ENCODE measurements at places on chromosomes 7 and 10. TPM values are rescaled to one million over a fixed set of nuclear protein-coding genes. Genes with fewer than 3 reads are reported as not detected.

Gene TUBAL3
- total RNA-seq: not detected

DNA sequence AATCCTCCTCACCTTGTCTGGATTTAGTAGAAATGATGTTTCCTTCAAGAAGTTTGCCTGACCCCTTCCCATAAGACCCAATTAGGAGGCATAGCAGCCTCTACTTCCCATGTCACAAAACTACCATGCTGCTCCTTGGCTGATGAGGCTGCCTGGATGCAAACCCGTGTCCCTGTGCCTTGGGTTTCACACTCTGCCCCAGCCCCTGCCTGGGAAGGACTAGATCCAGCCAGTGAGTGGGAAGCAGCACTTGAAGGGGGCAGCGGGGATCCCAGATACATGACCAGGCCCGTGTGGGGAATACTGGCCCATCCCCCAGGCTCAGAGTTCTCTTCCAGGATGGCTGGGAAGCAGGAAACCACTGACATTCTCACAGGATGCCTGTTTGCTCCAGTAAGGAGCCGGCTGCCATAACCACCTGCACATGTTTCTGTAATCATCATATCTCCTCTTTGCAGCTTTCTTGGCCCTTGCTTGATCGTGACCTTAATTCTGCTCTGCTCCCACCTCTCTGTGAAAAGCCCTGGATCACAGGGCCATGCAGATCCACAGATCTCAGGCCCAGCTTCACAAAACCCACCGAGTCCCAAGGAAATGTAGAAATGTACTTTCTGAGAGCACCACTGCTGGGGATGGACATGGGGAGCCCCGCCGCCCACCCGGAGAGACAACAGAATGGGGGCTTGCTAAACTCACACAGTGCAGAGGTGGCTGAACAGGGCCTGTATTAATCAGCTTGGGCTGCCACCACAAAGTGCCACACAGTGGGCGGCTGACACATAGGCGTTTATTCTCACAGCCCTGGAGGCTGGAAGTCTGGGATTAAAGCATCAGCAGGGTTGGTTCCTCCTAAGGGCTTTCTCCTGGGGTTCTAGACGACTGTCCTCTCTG, 287.8 kb upstream of the IGFBP3 start:
- DNase-seq: no peak

- DNase-seq: no peak
These were observed 55.5 kb downstream of the TES start for GRCh38 chr7:116265881-116266280.

Gene TRIM74
- total RNA-seq: 1.8 TPM

DNA sequence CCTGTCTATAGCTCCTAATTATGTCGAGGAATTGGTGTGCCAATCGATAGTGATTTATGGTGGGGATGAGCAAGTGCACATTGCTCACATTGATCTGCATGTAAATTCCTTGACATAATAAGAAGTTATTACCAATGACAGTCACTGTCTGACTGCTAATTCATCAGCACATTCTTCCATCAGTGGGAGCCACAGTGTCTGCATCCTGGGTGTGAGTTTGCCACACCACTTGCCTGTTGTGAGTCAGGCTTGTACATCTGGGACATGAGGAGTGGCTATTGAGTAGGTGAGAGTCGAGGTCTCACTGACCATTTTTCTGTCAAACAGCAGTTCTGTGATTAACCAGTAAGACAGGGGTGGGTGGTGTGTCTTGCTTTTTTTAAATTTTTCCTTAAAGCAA, 263.4 kb downstream of the LRMDA start:
- DNase-seq: no peak

- no peak for DNase-seq
These were observed 7.9 kb upstream of the MYL7 start for GRCh38 chr7:44148961-44149536.

GRCh38 chr7:129786825-129787563, 165.8 kb downstream of the UBE2H start:
- DNase-seq: no peak

- peak; percentile 40 for DNase-seq
These were observed 566 bp downstream of the ASNS start for GRCh38 chr7:97871659-97872024.

DNA sequence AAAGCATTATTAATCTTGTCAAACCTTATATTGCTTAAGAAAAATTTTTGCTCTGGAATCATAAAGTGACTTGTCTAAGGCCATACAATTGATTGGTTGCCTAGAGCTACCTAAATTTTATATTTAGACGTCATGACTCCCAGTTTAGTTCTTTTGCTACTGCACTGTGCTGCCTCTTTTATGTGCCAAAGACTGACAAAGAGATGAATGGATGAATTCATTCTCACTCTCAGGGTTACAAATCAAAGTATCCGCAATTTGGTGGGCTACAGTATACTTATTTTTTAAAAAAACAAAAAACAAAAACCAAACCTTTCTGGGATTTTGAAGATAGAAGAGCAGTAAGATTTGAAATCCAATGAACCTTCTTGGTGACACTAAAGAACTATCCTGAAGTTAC, 27.7 kb upstream of the TMEM229A start:
- DNase-seq: no peak

- DNase-seq: no peak
These were observed 550.0 kb downstream of the REEP3 start for GRCh38 chr10:64071218-64071617.

GRCh38 chr10:31194986-31195385, 124.0 kb upstream of the ZEB1 start:
- no peak for DNase-seq

DNA sequence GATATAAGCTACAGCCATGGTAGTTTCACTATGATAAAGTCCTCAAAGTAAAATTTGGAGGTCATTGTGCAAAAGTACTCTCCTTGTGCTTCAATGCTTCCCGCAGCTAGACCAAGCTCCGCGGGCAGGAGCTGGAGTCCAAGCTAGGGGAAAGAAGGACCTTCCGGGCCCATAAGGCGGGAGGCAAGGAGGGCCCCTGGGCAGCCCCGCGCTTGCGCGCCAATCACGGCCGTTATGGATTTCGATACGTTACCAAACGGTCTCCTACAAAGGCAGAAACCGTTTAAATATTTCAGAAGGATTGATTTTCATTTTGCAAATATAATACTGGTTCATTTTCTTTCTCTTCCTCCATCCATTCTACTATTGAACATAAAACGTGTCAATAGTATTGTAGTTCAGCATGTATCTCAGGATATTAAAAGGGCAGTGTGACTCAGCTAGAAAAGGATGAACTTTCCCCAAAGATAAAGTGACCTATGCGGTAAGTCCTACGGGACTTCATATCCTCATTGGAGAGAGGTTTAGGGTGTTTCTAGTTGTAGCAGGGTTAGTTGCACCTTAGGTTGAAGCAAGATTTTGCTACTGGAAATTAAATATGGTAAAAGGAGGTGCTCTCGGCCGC, 128.0 kb downstream of the KIF20B start:
- no peak for DNase-seq

DNA sequence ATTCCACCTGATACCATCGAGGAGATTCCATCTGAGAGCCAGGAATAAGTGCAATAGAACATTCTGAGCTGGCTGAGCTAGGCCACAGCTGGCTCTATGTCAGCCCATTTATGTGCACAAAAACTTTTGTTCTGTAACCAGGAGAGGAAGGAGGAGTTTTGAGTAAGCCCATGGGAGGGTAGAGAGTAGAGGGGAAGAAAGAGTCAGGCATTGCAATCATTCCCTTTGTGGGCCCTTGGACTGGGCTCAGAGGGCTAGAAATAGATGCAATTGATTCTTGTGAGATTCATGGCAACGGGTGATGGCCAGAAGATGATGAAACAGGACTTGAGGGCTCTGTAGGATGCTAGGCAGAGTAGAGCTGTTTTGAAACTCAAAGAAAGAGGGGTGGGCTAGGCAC, 104.6 kb upstream of the KIF5B start:
- DNase-seq: no peak

Gene KCP
- 0.21 TPM for total RNA-seq

Gene COL13A1
- not detected for total RNA-seq

- no peak for DNase-seq
These were observed 29.1 kb downstream of the TNRC18 start for GRCh38 chr7:5394264-5395105.

DNA sequence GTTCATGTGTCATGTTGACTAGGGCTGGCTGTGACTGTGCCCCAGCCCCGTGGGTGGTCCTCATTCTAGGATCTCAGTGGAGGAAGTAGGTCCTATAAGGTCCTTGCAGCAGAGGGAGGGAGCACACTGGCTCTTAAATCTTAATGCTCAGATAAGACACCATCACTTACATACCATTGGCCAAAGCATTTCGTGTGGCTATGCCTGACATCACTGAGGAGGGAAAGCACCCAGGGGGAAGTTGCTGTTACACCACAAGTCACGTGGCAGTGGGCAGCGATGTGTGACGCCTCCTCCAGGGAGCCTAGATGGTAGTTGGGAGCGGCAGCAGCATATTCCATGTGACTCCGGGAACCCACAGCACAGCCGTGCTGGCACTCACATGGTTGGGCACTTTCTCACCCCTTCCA, 224.7 kb upstream of the SH2B2 start:
- no peak for DNase-seq

DNA sequence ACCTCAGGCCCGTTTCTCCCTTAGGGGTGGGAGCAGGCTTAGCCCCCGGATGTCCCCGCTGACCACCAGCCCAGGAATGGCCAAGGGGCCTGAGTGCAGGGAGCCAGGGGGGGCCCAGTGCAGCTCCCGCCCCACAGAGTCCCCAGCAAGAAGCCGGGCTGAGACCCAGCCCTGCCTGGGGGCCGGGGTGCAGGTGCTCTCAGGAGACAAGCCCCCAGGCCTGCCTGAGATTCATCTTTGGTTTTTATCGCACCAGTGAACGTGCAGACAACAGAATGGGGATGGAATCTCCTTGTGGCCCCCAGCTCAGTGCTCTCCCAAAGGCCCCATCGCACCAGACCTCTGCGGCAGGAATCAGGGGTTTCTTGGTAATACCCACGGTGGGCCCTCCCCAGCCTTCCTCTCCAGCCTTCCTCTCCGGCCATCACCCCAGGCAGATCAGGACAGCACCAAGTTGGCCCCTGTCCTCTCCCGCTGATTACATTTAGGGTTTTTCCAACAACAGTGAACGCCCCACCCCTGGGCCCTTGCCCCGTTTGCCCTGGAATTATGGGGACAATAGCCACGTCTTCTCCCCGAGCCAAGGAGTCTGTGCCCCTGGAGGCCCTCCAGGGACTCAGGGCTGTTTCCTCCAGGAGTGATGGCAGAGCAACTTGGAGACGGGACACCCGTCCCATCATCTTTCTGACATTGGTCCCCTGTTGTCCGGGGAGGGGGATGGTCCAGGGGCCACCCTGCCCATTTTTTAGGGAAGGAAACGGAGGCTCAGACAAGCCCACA, 22.4 kb downstream of the ADAP1 start:
- peak; percentile 1 for DNase-seq

GRCh38 chr7:152089183-152089582, 63.7 kb downstream of the GALNT11 start:
- no peak for DNase-seq

DNA sequence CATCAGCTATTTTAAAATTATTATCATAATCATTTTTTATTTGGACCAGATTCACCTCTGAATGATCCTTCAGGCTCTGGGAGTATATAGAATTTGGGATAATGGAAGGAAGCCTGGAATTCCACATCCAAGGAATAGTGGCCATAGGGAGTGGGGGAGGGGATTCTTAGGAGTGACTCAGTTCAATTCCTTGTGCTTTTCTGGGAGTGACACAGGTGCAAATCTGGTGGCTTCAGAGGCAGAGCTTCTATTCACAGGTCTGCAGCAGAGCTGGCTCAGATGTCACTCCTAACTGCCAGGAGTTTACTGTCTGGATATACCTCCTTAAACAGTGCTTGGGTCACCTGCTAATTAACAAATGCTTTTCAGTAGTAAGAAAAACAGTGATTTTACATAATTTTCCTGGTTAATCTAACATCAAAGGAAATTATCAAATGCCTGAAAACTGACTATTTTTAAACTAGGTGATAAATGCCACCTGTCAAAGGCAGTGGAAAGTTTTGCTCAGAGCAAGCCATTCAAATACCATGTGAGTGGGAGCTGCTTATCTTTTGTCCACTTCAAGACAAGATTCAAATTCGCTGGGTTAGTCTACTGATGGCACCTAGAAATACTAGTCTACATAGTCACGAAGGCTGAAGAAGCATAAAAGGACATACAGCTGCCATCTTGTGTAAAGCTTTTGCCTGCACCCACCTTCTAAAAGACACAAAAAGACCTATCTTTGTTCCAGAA, 106.7 kb upstream of the LAMB4 start:
- DNase-seq: no peak

- DNase-seq: no peak
These were observed 54.9 kb upstream of the SP4 start for GRCh38 chr7:21373031-21373430.

Gene SEMA4G
- 0.53 TPM for total RNA-seq

DNA sequence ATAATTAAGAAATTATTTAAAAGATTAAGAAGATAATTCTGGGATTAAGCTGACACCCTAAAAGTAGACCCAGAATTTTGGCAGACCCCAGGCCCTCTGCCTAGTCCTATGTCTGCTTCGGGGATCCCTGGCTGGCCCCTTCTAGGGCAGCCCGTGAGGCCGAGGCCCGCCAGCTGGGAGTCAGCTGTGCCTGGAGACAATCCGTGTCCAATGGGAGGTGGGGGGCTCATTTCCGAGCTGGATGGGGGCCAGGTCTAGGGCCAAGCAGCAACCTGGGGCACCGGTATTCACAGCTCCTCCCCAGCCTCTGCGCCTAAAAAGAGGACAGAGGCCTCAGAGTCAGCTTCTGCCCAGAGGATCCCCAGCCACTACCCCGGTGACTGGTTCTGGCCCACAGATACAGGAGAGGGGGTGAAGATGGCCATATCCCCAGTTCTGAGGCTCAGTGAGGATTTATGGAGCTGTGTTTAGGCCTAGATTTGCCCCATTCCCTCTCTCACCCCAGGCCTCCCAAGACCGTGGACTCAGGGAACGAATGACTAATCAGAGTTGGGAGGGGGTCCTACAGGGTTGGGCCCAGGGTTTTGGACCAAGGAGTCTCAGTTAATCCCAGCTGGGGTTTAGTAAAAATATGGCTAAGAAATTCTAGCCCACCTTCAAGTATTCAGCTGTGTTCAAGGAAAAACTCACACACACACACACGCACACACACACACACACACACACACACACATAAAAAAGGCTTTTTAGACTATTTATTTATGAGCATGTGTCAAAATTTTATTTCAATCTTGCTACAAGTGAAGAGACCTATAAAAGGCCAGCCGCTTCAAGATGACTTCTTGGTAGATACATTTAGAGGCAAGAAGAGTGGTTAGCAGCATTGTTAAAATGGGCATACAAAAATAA, 37.4 kb upstream of the LBX1 start:
- no peak for DNase-seq

GRCh38 chr10:76880931-76881330, 756.7 kb downstream of the KCNMA1 start:
- no peak for DNase-seq

GRCh38 chr10:25786899-25787298, 147.1 kb upstream of the MYO3A start:
- DNase-seq: no peak

Gene IDI2
- total RNA-seq: not detected

GRCh38 chr10:114118514-114118913, 55.5 kb downstream of the CCDC186 start:
- DNase-seq: no peak

DNA sequence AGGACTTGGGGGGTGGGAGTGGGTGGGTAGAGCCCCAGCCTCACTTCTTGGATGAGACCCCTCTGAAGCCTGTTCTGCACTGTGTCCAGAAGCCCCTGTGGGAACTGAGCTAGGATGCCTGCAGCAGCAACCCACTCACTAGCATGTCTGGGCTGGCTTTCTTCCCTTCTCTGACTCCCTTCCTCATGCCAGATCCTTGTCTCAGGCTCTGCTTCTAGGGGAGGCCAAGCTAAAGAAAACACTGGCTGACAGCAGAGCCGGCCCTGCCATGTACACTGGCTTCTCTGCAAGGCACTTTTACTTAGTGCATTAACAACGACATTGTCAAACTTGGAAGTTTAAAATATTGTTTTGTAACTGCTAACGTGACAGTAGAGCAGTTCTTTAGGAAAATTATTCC, 50.2 kb downstream of the ARHGAP22 start:
- DNase-seq: no peak
